ENCODE measurements at places on chromosomes 2 and 18. TPM values are rescaled to one million over a fixed set of nuclear protein-coding genes. Genes with fewer than 3 reads are reported as not detected.

The TUBB8B gene
- not detected for polyA plus RNA-seq

The ALK gene
- 0.18 TPM for polyA plus RNA-seq

The EGR4 gene
- polyA plus RNA-seq: not detected

- DNase-seq: no peak
Measured at GRCh38 chr2:35356332-35356731, 999.2 kb upstream of the CRIM1 start.

DNA sequence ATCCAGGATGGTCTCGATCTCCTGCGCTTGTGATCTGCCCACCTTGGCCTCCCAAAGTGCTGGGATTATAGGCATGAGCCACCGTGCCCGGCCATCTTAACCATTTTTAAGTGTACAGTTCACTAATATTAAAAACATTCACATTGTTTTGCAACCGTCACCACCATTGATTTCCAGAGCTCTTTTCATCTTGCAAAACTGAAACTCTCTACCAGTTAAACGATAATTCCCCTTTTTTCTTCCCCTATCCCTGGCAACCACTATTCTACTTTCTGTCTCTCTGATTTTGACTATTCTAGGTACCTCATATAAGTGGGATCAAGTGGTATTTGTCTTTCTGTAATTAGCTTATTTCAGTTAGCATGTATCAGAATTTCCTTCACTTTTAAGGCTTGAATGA lies 16.8 kb upstream of the NEUROD1 start:
- DNase-seq: no peak

- no peak for DNase-seq
Measured at GRCh38 chr2:102932501-102932900, 170.7 kb downstream of the TMEM182 start.

DNA sequence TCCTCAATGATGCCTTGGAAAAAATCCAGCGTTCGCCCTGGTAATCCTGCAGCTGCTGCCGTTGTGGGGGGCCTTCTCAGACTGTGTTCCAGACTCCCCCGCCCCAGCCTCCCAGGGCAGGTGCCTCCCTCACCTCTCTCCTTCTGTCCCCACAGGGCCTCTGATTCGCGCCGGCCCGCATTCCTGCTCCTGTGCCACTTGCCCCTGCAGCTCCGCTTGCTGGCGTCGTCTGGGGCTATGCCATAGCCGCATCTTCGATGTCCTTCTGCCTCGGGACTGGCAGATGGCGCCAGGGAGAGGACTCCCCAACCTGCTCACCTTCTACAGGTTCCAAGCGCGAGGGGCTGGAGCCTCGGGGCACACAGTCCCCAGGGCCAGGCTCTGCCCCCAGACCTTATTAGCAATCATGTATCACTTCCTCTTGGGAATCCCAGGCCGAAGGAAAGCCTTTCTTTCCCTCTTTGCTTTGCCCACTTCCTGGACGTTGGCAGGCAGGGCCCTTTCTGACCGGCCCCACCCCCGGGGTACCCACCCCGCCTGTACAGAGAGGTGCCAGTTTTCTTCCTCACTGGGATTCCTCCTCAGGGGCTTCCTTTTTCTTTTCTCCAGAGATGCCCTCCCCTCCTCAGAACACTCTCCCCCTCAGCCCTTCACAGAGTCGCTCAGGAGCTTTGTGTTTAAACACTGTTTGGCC lies 4.4 kb downstream of the SPATA3 start:
- DNase-seq: no peak

- no peak for DNase-seq
Measured at GRCh38 chr2:182283512-182283911, 143.3 kb downstream of the PDE1A start.

GRCh38 chr2:24511894-24512293 lies 20.8 kb downstream of the NCOA1 start:
- DNase-seq: no peak

DNA sequence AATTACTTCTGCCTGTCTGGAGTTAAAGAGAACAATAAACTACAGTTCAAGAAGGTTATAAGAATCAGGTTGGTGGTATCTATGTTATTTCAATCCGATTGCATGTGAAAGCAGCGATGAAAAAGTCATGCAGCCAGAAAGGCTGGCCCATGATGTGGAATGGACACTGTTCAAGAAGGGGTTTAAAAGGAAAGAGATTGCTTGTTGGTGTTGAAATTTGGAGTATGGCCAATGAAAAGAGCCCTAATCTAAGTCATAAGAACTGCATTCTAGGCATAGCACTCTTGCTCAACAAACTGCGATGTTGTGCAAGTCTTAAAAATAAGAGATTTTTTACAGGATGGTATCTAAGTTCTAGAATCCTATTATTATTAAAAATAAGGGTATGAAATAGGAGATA lies 61.3 kb downstream of the EFEMP1 start:
- DNase-seq: no peak

GRCh38 chr2:28348149-28348567 lies 44.5 kb upstream of the FOSL2 start:
- DNase-seq: no peak

DNA sequence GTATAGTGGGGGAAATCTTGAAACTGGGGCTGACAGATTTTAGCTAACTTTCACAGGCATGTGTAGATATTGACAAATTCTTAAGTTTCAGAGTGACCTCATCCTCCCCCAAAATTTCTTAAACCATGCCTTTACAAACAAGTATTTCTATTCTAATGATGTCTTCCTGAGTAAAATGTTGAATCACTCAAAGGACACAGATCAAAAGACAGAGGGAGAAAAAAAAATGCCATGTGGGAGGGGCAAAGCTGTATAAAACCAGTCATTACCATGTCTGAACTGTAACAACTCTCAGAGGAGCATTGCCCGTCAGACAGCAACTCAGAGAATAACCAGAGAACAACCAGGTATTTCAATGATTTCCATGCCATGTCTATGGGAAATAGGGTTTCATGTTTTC lies at the start of gene SERPINB2:
TSS of gene SERPINB2 (plus strand) at position 282 of the 400 bp plus-strand sequence. CDS start 3,740 bp downstream, outside the sequence.
- DNase-seq: no peak

- DNase-seq: no peak
Measured at GRCh38 chr2:227504700-227505099, 32.7 kb downstream of the AGFG1 start.

DNA sequence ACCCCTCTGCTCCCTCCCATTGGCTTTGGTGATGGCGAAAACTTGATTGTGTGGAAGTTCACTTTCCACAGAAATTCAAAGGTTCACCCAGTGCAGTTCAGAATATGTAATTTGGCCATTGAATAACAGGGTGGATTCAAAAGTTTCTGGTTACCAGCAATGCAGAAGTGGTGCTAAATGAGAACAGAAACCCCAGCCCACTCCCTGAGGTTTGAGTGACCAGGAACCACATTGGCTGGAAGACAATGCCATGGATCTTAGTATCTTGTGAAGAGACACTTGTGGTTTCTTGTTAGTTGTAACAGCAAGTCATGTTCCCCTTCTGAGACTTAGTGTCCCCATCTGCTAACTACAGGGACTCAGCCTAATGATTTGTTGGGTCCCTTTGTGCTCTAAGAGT lies 49.8 kb downstream of the QPCT start:
- DNase-seq: no peak

DNA sequence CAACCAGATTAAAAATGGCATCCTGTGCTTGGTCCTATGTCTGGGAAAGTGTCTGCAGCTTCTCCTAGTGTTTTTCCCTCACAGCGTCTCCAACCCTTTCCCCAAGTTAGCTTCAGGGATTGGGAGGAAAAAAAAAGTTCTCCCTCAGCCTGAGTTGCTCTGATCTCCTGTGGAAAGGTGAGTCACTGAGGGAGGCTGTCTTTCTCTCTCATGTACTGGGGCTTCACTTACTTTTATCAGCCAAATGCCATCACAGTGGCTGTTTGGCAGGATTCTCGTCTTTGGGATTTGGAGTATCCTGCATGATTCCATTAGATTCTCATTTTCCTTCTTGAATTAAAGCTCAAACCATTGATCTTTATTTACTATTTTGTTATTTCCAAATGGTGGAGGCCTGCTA lies 18.1 kb downstream of the GTF2A1L start:
- DNase-seq: no peak
